ENCODE measurements at places on chromosomes 6 and 20.

DNA sequence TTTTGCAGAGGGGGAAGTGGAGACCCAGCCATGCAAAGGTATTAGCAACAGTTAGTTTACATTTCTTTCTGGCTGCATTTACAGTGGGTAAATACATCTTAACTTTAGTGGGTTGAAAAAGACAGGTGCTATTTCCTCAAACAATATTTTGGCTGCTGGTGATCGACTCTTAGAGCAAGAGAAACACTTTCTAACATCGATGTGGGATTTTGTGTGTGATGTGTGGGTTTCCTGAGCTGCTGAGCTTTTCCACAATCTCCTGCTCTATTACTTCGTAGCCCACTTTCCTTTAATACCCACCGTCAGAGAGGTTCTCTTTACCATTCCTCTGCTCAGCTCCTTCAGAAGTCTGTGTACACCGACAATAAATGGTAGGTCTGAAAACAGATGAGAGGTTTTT, 339.0 kb downstream of the NRN1 start:
- no peak for DNase-seq

DNA sequence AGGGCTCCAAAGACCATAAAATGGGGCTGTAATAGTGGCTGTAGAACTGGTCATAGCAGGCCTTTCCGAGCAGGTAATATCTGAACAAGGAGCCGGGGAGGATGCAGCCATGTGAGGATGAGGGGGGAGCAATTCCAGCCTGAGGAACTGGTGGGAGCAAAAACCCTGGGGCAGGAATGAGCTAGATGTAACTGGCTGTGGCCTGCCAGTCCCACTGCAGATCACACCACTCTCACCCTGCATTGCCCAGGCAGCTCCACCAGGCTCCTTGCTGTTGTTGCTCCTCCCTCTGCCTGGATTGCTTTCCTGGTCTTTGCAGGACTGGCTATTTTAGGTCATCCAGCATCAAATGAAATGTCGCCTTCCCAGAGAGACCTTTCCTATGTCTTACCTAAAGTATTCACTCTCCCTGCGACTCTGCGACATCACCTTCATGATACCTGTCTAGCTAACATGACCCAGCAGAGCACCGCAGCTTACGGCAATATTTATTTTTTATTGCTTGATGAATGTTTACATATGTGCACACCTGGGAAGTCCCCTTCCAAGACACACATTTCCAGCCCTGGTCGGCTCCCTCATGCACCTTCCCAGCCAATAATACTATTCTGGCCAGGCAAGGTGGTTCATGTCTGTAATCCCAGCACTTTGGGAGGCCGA, 2.4 kb upstream of the ZFP64 start:
- DNase-seq: no peak

GRCh38 chr6:35147026-35147425, 5.9 kb upstream of the TCP11 start:
- DNase-seq: no peak

- no peak for DNase-seq
Observed at GRCh38 chr20:45413479-45413878, 2.5 kb upstream of the PIGT start.

- no peak for DNase-seq
Observed at GRCh38 chr20:14597206-14597715, 259.8 kb upstream of the FLRT3 start.

GRCh38 chr20:57000441-57000968, 265.9 kb downstream of the BMP7 start:
- no peak for DNase-seq

- DNase-seq: no peak
Observed at GRCh38 chr6:131657630-131658111, 20.6 kb downstream of the ENPP3 start.

GRCh38 chr20:40688129-40689099, 622 bp downstream of the MAFB start:
- no peak for DNase-seq

GRCh38 chr6:168678588-168678987, 237.6 kb downstream of the SMOC2 start:
- no peak for DNase-seq

DNA sequence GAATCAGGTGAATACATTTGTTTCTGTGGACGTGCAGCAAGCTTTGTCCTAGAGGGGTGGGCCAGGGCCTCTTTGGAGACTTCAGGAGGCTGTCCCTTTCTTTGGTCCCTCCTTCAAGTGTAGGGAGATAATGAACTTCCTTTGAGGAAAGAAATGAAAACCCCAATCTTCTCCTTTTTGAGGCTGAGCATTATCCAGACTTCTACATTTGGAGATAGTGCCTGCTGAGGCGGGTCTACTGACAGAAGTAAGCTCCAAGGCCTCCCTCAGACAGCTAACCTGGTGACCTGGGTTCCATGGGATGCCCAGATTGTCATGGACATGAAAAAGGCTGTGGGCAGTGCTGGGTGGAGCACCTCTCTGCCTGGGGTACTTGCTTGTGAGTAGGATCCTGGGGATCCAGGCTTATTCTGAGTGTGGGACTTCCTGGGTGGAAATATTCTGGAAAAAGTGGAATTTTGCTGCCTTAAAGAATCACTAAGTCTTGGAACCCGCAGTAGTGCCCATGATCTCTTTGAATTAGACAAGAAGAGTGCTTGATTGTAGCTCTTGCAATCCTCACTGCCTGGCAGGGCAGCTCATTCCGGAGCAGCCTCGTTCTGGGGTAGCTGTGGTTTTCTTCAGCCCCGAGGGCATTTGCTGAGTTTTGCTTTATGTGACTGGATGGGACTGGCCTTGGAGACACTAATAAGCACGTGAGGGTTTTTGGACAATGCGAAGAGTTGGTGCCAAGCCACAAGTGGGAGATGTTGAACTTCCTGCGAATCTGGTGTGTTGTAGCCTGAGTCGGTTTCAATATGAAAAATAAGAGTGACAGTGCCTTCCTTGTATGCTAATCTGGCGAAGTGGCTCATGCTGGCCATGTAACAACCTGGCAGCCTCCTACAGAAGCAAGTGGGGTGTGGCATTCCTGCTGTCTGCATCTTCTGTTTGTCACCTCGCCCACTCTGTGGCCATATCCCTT, 28.1 kb downstream of the SNRNP48 start:
- DNase-seq: no peak

- no peak for DNase-seq
Observed at GRCh38 chr6:2296781-2297180, 51.4 kb upstream of the GMDS start.

- DNase-seq: no peak
Observed at GRCh38 chr20:37896932-37897548, 5.9 kb upstream of the VSTM2L start.

Data from activated T-helper 1 cell treated with anti-CD3 and anti-CD28 coated beads, Interleukin-2, amount 50 U/mL, for 16 hours (primary cell).